ENCODE measurements at places on chromosomes 3 and 15.

DNA sequence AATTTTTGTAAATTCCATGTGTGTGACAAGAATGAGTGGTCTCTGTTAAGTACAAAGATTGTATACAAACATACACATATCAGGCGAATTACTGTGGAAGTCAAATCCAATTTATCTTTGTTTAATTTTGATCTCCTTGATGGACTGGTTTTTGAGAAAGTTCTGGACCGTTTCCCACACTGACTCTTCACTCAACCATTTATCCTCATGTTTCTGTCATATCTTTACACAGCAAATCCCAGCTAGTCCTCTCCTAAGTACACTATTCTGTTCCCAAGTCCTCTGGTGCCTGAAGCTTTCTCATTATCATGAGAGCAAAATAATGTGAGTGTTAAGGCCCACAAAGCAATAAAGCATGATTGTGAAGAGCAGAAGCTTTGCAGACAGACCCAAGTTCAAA, 189.9 kb downstream of the WNT5A start:
- no peak for DNase-seq

DNA sequence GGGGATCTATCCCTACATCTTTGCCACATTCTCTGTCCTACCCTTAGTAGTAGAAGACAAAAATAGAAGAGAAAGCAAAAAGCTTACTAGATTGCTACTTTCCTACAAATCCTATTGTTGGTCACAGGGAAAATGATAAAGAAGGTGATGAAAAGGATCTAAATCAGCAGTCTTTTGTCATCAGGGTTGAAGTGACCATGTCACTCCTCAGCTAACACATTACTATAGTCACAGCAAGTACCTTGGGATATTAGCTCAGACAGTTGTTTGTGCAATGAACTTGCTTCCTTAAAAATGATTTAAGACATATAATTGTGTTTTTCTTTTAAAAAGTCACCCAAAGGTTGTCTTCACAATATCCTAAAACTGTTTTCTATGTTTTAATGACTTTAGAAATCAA, 6.3 kb downstream of the ST3GAL6 start:
- DNase-seq: no peak

DNA sequence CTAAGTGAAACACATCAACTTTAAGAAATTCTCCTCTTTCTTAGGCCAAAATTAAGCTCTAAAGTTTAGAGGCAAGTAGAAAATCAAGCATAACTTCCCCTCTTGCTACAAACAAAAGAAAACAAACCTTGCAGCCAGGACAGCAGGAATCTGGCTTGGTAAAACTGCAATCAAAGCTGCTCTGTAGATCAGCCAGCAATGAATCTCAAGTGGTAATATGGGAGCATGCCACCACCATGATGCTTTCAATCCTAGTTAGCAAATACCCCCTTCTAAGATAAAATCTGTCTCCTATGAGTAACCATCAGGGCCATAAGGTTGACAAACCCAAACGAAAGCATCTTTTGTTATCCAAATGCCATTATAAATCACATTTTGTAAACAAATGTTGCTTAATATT, 208.3 kb upstream of the PLSCR5 start:
- no peak for DNase-seq

DNA sequence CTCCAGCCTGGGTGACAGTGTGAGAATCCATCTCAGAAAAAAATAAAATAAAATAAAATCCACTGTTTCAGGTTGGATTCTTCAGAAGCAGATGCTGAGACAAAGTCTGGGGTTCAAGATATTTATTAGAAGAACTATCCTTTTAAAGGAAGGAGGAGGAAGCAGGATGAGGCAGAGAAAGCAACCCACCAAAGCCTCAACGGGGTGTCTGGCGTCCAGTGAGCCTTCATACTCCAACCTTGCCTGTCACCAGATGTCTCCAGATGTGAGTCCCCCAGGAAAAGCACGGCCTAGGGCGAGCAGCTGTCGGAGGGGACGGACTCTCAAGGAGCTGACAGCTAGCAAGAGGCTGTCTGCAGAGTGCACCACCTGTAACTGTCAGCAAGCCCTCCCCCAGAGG, 37.3 kb downstream of the MB21D2 start:
- DNase-seq: no peak

GRCh38 chr3:126606001-126606400, 47.3 kb upstream of the C3orf22 start:
- DNase-seq: no peak

DNA sequence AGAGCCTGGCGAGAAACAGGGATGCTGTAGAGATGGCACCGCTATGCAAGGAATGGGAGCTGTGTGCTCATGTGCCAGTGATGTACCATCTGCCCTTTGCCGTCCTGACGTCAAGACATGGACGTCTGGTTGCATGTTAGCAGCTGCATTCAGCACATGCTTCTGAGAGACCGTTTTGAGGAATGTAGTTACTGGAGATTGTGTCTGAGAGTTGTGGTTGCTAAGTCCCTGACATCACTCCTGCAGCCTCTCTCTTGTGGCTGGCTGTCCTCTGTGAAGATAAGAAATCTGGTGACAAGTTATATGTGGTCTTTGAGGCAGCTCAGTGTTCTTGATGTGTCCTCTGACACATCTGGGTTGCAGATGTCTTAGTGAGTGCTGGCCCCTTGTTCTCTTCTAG, 165.1 kb downstream of the APBA2 start:
- no peak for DNase-seq

GRCh38 chr3:34998902-34999301, 640.4 kb upstream of the ARPP21 start:
- no peak for DNase-seq

DNA sequence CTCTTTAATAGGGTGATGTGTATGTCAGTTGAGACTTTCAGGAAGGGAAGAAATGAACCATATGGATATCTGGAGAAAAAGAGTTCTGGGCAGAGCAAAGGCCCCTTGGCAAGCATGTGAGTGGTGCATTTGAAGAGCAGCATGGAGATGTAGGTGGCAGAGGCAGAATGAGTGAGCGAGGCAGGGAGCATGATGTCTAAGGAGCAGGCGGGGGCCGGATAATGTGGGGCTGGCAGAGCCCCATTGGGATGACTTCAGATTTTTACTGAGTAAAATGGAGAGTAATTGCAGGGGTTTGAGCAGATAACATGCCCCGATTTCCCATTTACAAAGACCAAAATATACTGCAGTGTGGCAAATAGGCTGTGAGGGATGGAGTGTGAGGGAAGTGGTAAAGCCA, 52.9 kb upstream of the PLCL2 start:
- no peak for DNase-seq

DNA sequence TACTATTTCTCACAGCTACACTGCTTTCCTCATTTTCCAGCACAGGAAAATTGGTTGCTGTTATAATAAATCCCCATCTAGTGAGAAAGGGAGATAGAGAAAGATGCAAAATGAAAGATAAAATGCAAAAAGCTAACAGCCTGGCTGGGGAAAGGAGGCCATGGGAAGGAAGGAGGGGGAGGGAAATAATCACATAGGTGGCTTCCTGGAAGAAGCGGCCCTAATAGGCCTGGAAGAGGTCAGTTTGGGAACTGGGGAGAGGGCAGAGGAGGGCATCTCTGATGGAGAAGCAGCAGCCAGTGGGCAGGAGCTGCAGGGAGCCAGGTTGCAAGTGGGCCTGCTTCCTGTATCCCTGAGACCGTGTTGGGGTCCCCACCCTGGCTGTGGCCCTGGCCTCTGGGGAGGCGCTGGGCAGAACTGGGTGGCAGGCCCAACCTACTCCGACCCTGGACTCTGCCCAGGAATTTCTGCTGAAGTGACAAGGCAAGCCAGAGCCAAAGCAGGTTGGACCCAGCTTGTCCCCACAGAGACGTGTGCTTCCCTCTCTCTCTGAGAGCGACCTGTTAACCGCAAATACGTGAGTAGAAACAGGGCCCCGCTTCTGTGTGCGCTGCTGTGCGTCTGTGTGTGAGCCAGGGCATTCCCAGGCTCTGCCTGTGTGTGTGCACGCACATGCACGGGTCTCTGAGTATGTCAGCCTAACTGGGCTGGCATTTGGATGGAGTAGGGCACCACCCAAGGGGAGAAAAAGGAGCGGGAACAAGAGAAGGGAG, 1.9 kb downstream of the SLC28A1 start:
- DNase-seq: no peak

DNA sequence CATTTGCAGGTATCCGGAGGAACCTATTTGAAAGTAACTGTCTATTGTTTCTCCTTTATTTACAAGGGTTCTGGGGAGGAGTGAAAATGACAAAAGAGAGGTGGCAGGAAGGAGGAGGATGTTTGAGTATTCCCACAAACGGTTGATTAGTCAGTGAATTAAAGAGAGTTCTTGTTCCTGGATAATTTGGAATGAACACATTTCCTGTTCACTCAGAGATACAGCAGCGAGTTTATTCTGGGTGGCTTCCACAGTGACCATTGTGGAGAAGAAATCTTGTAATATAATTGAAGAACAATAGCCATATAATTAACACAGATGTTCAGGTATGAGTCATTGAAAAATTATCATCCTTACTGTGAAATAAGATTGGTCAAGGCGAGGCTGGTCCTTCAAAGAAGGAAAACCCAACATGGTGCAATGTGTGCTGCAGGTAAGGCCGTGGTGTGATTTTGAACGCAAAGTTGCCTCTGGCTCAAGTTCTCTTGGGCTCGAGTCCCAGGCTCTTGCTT, 77.3 kb downstream of the NFKBIZ start:
- no peak for DNase-seq

GRCh38 chr3:25455441-25456132, 27.5 kb downstream of the RARB start:
- no peak for DNase-seq

GRCh38 chr3:128472449-128473179, 5.9 kb upstream of the DNAJB8 start:
- no peak for DNase-seq

DNA sequence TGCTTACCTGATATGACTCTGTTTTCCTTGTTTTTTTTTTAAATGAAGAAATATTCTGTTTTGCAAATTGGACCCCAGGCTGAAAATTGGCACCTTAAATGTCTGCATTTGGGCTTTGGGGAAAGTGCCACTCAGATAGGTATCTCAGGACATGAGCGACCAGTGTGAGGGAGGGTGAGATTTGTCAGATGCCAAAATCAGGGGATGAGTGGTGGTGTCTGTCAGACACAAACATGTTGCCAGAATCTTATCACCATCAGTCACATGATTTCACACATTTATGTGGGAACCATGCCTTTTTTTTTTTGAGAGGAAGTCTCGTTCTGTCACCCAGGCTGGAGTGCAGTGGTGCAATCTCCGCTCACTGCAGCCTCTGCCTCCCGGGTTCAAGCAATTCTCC, 75.6 kb upstream of the OSBPL11 start:
- DNase-seq: no peak

GRCh38 chr3:13233487-13234485, 160.6 kb upstream of the IQSEC1 start:
- DNase-seq: no peak

DNA sequence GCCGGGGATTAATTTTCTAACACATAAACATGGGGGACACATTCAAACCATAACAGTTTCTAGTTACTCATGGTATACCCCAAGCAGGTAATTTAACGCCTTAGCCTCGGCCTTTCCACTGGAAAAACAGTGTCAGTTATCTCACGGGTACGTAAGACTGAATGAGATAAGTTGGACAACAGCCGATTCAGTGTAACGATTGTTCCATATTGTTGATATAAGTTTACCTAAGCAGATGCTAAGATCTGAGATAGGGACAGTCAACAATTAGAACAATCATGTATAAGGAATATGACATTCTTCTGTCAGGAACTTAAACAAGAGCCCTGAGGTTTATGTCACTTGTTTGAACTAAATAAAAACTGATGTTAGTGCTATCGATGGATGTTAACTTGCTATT, 130.8 kb downstream of the GHSR start:
- DNase-seq: no peak

DNA sequence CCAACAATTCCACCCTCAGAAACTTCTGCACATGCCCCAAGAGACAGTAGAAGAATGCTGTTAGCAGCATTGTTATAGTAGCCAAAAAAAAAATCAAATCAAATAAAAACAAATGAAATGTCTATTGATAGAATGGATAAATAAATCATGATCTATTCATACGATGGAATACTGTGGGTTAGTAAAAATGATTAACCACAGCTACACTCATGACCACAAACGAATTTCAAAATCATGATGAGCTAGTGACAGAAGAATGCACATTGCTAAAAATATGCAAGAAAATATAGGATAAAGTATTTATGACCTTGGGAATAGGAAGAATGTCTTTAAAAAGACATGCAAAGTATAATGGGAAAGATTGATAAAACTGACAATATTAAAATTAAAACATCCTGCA, 57.5 kb upstream of the ACAN start:
- DNase-seq: no peak

- no peak for DNase-seq
These were observed 10.6 kb upstream of the TFG start for GRCh38 chr3:100698736-100699135.

DNA sequence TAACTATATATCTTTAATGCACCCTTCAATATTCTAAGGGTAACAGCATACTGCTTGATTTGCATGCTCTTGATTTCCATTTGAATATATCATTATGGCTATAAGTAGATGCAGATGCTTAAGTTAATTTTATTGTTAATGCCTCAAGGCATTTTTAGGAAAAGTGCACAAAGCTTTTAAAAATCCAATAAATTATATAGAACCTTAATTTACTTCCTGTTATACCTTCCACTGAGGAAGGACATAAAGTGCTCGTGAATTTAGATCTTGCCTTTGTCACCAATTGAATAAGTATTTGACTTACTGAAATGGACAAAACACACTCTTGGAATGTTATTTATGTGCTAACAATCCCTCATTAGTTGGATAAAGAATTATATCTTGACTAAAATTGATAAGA, 276.7 kb upstream of the CCDC54 start:
- DNase-seq: no peak

DNA sequence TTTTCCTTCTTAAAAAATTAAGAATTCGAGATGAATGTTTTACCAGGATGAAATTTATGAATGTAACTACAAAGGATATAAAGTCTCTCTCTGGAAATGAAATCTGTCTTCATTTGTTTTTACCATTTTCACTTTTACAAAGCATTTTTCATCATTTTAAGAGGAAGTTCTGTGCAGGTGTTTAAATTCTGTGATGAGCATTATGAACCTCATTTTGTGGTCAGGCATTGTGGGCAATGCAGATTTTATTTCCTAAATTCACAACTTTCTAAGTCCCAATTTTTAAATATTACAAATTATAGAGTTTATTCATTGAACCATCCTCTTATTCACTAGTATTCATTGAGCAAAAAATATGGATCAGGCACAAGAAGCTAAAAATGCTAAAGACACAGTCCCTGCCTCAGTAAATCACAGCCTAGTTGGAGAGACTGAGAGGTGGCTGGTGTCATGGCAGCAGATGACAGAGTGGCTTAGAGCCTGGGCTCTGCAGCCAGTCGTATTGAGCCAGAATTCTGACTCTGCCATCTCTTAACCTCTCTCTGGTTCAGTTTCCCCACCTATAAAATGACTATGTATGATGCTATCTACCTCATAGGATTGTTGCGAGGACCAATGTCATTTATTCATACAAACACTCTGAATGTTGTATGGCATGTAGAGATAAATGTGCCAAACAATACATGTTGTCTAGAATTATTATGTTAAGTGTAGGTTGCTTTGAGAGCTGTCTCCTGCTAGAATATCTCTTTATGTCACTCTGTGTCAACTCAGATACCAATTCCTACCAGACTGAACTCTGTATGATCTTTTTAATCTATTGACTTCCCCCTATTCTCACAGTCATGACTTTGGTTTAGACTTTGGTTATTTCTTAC, 7.5 kb upstream of the TGFBR2 start:
- no peak for DNase-seq

GRCh38 chr15:51969728-51970127, 1.9 kb downstream of the LEO1 start:
- no peak for DNase-seq

- no peak for DNase-seq
These were observed 19.7 kb downstream of the ANKRD63 start for GRCh38 chr15:40263024-40263754.

GRCh38 chr3:143266927-143267326, 147.4 kb downstream of the CHST2 start:
- no peak for DNase-seq
